Activated CD8-positive, alpha-beta memory T cell treated with anti-CD3 and anti-CD28 coated beads, Interleukin-2, amount 10 ng/mL, durations not matched to agents 7 days and 5 days (primary cell): ENCODE measurements at places on chromosomes 12 and 14. TPM values are rescaled to one million over a fixed set of nuclear protein-coding genes. Genes with fewer than 3 reads are reported as not detected.

- DNase-seq, result no peak
Observed at GRCh38 chr12:41402801-41403200, 214.7 kb downstream of the PDZRN4 start.

GRCh38 chr12:75974323-75975187 lies 57.0 kb downstream of the PHLDA1 start:
- DNase-seq, result no peak

- DNase-seq, result no peak
Observed at GRCh38 chr12:8123124-8123912, at the start of gene CLEC4A. Gene CLEC4A, plus strand, starts transcription at chr12:8123617. Its CDS starts 262 bp downstream, at chr12:8123879.

Gene SERPINA1
- not detected for total RNA-seq

Gene KRT4
- not detected for total RNA-seq

DNA sequence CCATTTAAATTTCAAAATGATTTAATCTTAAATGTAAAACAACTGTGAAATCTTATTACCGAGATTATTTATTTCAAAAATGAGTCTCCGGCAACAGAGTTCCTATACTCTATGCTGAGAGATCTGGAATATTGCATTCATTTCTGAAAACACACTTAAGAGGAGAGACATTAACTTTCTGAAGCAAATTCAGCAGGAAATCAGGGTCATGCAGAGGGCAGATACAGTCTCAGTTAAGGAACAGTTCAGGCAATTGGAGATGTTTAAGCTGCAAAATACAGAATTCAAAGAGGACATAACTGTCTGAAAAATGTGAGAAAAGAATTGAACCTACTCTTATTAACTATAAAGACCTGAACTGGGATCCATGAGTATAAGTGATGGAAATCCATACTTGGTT lies 320.7 kb downstream of the PAWR start:
- no peak for DNase-seq

- DNase-seq, result no peak
Observed at GRCh38 chr14:72644038-72644437, 249.9 kb downstream of the DPF3 start.

GRCh38 chr12:1530592-1531152 lies 63.7 kb downstream of the FBXL14 start:
- no peak for DNase-seq

- DNase-seq, result no peak
Observed at GRCh38 chr12:88556213-88556774, 24.0 kb downstream of the KITLG start.

DNA sequence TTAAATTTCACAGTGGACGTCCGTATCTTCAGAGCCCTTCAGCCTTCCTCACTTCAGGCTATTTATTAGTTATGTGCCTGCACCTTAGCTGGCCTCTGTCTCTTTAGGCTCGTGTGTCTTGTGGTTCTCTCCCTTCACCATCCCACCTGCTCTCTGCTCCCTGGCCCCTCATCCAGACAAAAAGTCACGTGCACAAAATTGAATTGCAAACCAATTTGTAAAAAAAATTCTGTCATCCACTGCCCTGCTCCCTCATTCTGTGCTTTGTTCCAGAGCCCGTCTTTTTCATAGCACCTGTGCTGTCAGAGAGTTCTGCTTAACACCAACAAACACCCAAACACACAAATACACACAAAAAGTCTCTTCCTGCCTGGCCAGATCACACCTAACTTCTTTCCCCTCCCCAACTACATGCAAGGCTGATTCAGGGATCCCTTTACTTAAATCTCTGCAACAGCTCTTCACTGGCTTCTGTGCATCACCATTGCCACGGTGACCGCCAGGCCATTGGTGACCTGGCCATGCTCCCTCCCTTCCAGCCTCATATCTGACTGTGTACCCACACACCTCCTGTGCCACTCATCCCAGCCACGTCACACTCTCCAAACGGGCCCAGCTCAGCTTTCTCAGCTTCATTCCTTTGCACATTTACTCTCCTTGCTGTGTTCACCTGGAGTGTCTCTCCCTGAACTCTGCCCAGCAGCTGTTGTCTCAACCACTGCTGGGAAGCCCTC lies 205.7 kb downstream of the TTC8 start:
- DNase-seq, result no peak

DNA sequence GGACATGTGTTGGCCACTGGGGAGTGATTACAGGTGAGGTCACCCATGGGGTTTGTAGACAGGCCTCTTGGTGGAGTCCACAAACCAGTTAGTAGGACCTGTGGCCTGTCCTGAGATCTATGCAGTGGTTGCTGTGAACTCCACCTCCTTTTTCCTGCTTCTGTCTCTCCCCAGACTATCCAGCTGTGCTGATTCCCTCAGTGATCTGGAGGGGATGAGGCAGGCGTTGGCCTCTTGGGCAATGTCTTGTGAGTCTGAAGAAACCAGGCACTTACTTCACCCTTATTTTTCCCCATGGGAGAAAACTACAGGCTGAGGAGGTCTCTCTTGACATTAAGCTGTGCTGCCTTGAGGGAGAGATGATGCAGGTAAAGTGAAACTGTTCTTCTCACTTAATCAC lies 257.2 kb upstream of the PRICKLE1 start:
- no peak for DNase-seq

- no peak for DNase-seq
Observed at GRCh38 chr12:5064913-5065490, 21.3 kb downstream of the KCNA5 start.

GRCh38 chr12:50647031-50647430 lies 116.9 kb upstream of the ATF1 start:
- no peak for DNase-seq

- peak; percentile 52 for DNase-seq
Observed at GRCh38 chr14:97106166-97106565, 309.0 kb downstream of the VRK1 start.

Gene COL2A1
- not detected for total RNA-seq

DNA sequence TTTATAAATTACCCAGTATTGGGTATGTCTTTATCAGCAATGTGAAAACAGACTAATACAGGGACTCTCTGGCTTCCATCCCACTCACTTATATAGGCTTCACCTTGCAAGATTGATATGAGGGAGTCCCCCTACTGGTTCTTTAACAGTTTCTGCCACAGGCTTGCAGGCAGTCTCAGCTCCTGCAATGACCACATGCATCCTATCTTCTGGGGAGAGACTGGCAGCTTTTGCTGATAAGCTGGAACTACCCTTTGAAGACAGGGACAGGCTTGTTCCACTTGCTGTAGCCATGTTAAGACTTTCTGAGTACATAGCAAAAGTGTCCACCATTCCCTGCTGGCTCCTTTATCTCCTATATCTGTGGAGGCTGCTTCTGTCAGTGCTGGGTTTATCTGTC lies 531.7 kb upstream of the FLRT2 start:
- DNase-seq, result no peak

Gene CCDC60
- total RNA-seq, result not detected

Gene SERPINA10
- not detected for total RNA-seq

DNA sequence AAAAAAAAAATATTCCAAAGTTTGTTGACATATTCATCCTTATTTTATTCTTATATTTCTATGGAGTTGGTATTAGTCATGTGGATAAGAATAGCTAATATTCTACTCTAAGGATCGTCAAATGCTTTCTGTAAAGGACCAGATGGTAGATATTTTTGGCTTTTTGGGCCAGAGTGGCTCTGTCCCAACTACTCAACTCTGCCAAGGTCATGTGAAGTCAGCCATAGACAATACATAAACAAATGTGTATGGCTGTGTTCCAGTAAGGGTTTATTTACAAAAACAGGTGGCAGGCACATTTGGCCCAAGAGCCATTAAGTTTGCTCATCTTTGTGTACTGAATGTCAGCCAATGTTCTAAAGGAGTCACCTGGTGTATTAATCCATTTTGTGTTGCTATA lies 131.8 kb downstream of the TBX5 start:
- no peak for DNase-seq

DNA sequence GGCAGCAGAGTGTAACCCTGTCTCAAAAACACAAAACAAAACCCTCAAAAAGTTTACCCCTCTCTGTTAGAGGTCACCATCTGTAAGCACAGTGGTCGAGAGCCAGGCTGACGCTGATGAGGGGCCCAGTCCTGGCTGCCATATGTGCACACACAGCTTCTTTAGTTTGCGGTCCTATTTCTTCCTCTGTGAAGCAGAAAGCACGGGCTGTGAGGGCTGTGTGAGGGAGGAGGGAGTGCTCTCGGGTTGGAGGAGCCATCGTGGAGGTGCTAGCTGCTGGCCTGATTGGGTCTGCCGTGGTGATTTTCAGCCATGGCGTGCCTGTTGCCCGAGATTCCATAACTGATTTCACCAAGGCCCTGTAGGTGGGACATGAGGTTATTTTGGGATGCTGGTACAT lies 3.5 kb downstream of the ULK1 start:
- no peak for DNase-seq
